Islet precursor cell (in vitro differentiated cells): ENCODE measurements at places on chromosomes 12 and 14.
A peak's percentile ranks its signal among the peaks of the same experiment; 100 is the strongest.

DNA sequence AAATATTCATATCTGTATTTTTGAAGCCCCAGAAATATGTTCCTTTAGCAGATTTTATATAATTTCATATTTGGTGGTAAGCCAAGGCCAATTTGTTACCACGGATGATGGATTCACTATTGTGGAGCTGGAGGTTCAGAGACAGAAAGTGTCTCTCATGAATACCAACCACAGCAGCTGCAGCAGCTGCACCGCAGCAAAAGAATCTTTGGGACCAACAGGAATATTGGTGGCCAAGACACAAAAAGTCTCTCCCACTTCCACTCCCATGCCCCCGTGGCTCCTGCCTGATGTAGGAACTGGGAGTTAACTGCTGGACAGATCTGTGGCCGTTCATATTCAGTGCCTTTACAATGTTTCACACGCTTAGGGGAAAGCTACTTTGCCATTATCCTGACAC lies 155.3 kb downstream of the ADAMTS20 start:
- DNase-seq: no peak

DNA sequence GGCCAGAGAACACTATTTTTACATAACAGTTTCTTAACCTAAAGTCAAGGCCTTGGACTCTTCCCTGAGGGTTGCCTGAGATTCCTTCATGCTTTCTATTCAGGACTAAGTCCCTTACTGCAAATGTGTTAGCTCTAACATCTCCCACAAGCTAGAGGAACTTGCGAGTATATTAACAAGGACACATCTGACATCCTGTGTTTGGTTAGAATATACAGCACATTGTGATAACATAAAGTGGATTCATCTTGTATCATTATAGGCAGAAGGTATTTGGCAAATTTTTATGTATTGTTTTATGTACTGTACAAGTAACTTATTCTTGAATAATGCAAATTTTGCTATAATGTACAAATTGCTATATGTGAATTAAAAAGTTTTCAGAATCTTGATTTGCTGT lies 45.5 kb downstream of the SH2B3 start:
- DNase-seq: no peak

DNA sequence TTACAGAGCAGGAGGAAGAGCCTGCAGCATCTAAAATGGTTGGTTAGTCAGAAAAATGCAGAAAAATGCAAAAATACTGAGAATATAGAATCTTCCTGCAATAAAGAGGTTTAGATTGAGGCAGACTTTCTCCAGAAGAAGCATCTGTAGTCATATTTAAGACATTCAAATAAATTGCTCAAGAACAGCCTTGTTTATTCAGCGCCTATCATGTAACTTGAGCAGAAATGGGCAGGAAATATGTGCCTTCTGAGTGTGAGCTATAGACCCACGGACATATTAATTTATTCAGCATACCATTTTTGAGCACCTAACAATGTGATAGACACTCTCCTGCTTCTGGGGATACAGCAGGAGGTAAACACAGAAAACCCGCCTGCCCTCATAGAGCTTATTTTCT lies 102.0 kb upstream of the HIF1A start:
- DNase-seq: no peak

DNA sequence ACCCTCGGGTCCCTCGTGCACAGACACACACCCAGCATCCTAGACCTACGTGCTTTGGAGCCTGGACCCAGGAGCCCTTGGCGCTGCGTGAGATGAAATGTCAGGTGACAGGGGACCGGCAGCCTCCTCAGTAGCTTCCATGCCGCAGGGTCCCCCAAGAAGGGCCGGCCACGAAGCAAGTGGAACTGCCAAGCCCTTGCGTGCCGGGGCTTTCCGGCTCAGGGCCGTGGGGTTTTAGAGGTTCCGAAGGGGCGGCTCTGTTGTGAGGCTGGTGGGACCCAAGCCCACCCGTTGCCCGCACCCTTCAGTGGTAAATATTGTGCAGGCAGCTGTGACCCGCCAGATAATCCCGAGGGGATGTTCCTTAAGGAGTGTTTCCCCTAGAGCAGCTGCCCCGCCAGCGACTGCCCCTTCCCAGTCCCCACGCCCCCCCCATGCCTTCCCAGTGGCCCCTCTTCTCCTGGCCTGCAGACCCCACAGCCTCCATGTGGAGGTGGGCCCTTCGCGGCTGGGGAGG lies 133.7 kb downstream of the ADGRD1 start:
- peak; percentile 47 for DNase-seq

DNA sequence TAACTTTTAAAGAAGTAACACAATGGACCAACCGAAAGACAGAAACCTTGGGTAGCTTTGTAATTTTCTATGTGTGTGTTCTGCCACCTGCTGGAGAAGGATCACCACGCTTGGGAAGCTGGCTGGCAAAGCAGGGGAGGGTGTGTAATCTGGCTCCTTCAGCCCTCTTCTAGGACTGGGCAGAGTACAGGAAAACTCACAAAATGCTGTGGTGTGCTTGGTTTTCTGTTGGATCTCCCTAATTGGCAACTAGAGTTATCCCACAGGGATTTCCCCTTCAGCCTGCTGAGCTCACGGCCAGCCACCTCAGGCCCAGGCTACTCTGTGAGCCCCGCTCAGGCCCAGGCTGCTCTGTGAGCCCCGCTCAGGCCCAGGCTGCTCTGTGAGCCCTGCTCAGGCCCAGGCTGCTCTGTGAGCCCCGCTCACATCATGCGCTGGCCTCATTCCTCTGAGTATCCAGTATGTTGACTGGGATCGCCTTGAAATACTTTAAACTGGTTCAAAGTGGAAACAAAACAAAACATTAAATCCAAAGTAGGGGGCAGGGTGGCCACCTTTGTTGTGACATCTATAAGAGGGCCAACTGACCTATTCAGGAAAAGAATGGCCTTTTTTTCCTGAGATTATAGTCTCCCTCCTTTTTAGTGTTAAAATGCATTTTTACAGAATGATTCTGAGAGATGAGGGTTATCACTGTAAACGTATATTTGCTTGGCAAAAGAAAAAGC lies 52.0 kb upstream of the RNU6-8 start:
- DNase-seq: peak; percentile 86

DNA sequence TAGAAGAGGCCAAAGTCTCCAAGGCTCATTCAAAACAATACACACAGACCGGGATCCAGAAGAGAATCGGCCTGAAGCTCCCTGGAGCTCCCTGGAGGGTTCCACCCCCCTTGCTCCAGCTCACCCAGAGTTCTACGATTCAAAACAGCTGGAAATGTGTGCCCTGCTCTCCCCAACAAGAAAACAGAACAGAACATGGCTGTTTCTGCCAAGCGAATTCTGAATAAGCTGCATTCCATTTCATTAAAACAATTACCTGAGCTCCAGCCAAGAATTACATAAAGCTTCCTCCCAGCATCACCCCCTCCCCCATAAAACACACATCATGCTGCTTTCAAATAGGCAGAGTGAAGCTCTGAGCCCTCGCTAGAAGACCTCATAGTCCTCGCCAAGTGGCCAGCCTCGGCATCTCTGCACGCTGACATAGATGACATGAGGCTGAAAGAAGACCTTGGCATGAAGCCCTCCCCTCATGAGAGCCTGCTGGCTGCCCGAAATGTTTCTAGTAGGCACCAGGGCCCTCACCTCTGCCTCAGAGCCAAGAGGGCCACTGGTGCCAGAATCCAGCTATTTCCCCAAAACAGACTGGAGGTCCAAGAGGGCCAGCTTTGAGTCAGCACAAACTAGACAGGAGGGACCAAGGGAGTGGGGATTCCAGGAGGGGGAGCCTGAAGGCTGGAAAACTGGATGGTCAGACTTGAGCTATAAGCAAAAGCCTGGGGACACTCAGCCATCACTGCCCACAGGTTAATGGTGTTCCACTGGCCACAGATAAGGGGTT lies 8.3 kb downstream of the PXN start:
- peak; percentile 61 for DNase-seq

DNA sequence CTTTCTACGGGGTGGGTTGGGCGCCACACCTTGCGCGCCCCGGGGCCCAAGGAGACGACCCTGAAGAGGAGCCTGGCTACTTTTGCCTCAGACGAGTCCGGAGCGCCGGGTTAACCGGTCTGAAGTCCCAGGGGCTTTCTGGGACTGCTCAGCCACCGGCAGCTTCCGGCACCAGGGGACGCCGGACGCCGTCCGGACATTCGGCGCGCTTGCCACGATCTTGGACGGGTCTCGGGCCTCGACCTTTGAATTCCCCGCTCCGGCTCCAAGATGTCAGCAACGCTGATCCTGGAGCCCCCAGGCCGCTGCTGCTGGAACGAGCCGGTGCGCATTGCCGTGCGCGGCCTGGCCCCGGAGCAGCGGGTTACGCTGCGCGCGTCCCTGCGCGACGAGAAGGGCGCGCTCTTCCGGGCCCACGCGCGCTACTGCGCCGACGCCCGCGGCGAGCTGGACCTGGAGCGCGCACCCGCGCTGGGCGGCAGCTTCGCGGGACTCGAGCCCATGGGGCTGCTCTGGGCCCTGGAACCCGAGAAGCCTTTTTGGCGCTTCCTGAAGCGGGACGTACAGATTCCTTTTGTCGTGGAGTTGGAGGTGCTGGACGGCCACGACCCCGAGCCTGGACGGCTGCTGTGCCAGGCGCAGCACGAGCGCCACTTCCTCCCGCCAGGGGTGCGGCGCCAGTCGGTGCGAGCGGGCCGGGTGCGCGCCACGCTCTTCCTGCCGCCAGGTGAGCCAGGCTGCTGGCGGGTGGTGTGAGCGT lies at the start of gene ACOT4:
TSS of gene ACOT4 (plus strand) at position 184 of the 760 bp plus-strand sequence. CDS start at position 271, 87 bp downstream.
- DNase-seq: peak; percentile 59

DNA sequence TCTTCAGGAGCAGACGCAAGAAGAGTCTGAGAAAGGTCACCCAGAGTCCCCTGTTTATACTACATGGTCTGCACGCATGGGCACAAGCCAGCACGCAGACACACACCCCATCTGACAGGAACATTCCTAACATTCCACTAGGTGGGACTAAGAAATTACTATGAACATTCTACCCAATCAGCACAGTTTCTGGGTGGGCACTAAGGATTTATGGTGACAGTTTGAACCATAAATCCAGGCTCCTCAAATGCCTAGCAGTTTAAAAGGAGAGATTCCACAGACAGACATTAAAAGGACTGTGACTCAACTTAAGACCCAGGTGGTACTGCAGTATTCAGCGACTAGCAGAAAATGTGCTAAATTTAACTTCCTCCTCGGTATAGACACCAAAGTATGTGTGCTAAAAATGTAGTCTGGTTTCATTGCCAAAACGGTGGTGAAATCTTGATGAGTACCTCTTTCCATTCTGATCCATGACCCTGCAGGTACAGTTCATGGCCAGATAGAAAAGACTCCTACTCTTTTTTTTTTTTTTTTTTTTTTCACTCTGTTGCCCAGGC lies 16.2 kb downstream of the ABHD4 start:
- peak; percentile 96 for DNase-seq

DNA sequence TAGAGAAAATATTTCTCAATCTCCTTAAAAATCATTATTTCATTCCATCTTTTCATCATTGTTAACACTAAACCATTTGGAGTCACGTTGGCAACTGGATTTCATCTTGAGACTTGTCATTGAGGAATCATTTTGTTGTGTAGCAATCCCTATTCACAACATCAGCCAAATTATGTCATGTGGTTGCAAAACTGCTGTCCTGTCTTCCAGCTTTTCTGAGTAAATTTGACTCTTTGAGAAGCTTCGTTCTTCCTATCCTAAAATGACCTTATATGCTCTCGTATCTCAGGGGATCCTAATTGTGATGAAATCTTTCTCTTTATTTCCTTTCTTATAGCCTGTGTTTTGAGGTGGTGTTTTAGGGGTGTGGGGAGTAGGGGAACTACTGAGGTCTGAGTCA lies 30.6 kb upstream of the KICS2 start:
- DNase-seq: no peak

DNA sequence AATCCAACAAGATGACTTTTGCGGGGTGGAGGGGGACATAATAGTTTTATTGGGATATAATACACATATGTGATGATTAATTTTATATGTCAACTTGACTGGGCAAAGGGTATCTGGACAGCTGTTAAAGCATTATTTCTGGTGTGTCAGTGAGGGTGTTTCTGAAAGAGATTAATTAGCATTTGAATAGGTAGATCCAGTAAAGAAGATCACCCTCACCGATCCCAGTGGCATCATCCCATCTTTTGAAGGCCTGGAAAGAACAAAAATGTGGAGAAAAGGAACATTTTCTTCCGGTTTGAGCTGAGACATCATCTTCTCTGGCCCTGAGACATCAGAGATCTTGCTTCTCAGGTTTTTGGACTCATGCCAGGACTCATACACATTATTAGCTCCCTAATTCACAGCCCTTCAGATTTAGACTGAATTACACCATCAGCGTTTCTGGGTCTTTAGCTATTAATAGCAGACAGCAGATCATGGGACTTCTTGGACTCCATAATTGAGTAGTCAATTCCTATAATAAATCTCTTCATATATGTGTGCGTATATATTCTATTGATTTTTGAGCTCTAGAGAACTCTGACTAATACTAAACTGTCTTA lies 283.6 kb downstream of the PCNX1 start:
- no peak for DNase-seq

- DNase-seq: no peak
Observed at GRCh38 chr12:16587110-16587453, 18.9 kb downstream of the LMO3 start.

- peak; percentile 99 for DNase-seq
Observed at GRCh38 chr12:6084261-6084968, 40.1 kb downstream of the VWF start.

GRCh38 chr14:101853455-101854018 lies 92.0 kb downstream of the PPP2R5C start:
- no peak for DNase-seq

GRCh38 chr12:86134561-86134960 lies 121.6 kb downstream of the MGAT4C start:
- DNase-seq: no peak

GRCh38 chr12:108633081-108633533 lies 587 bp downstream of the SELPLG start:
- DNase-seq: no peak

- DNase-seq: no peak
Observed at GRCh38 chr12:65623507-65623906, 200.8 kb upstream of the HMGA2 start.

- DNase-seq: no peak
Observed at GRCh38 chr12:3632754-3633153, 120.2 kb downstream of the CRACR2A start.

GRCh38 chr14:33184587-33184986 lies 245.9 kb downstream of the NPAS3 start:
- DNase-seq: no peak

DNA sequence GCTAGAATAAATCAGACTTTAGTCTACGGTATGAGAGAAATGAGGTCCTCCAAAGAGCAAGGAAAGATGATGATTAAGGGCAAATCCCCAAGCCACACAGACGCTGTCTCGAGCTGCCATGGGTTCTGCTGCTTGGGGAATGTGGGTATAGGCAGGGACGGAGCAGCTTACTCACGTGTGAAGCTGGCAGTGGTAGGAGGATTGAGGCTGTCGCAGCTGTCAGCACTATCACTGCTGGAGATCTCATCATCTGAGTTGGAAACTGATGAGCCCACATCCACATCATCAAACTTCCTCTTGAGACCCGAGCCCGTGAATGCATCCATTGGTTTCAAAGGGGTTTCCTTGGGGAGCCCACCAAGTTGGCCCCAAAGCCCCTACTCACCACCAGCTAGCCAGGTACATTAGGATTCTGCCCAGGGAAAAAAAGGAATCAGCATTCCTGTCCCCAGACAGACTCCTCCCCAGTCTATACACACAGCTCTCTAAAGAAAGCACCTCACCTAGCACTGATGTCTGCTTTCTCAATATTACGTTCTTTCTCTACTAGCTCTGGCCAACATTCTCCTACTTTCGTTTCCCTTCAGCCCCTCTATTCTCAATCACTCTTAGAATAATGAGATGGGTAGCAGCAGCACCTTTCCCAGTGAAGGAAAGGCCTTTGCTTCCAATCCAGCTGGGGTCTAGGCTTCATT lies 7.0 kb downstream of the CSRNP2 start:
- DNase-seq: no peak

- no peak for DNase-seq
Observed at GRCh38 chr14:102085488-102085887, 1.4 kb downstream of the HSP90AA1 start.

- DNase-seq: no peak
Observed at GRCh38 chr12:126424696-126425095, 1359.5 kb downstream of the AACS start.
